ENCODE measurements at places on chromosomes 3 and 15.

DNA sequence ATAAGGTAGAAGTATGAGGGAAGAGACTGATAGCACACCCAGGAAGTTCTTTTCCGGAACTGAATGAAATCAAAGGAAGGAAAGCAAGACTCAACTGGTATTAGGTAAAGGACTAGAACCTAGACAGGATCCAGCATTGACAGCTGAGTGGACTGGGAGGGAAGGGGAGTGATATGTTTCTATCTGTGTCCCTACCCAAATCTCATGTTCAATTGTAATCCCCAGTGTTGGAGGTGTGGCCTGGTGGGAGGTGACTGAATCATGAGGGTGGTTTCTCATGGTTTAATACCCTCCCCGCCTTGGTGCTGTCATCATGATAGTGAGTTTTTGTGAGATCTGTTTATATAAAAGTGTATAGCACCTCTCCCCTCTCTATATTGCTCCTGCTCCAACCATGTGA is 415.9 kb upstream of the KCNMB2 start:
- DNase-seq, result no peak

DNA sequence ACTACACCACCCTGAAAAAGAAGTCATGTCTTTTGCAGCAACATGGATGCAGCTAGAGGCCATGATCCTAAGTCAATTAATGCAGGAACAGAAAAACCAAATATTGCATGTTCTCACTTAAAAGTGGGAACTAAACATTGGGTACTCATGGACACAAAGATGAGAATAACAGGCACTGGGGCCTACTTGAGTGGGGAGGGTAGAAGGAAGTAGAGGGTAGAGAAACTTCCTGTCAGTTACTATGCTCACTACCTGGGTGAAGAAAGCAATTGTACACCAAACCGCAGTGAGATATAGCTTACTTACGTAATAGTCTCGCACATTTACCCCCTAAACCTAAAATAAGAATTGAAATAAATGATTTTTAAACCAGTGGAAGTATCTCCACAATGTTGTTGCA is 480.5 kb upstream of the ARRDC4 start:
- no peak for DNase-seq

DNA sequence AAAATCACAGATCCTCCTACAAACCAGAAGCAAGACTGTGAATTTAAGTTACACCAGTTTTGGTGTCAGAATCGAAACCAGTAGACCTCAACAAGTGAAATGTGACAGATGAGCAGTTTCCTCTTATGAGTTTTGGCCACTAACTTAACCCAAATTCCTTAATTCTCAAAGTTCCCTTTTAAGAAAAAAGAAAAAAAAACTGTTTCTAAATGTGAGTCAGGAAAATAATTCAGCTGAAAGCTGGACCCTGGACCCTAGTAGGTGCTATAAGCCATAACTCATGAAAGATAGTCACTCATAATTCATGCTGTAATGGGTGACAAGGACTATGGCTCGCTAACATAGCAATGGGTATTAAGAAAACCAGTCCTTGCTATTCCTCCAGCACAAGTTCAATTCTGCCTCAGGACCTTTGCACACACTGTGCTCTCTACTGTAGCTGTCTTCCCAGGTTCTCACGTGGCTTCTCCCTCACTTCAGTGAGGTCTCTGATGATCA is 9.0 kb upstream of the THRB start:
- no peak for DNase-seq

GRCh38 chr3:150759947-150760346 is 3.0 kb downstream of the SIAH2 start:
- no peak for DNase-seq

DNA sequence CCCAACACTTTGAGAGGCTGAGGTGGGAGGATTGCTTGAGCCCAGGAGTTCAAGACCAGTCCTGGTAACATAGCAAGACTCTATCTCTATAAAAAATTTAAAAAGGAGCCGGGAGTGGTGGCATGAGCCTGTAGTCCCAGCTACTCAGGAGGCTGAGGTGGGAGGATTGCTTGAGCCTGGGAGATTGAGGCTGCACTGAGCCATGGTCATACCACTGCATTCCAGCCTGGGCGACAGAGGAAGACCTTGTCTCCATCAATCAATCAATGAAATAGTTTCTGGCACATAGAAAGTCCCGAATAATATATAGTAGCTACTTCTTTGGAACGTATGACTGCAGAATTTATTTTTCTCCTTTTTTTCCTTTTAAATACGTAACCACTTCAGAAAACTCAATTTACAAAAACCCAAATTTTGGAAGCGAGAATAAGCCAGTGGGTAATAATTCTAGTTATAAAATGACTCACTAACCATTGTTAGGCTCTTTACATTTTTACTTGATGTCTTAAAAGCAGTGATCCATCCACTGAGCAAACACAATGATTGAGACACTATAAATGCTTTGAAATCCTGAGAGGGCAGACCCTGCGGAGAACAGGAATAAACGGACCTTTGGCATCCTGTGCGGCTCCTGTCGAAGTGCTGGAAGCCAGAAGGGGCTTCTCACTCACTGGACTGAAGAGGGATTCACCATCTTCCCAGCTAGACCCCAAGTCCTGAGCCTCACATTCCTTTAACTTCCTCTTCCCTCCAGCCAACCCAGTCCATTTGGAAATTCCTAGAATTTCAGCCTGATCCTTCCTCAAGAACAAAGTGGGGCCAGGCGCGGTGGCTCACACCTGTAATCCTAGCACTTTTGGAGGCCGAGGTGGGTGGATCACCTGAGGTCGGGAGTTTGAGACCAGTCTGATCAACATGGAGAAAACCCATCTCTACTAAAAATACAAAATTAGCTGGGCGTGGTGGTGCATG is 68.4 kb upstream of the MFGE8 start:
- no peak for DNase-seq

DNA sequence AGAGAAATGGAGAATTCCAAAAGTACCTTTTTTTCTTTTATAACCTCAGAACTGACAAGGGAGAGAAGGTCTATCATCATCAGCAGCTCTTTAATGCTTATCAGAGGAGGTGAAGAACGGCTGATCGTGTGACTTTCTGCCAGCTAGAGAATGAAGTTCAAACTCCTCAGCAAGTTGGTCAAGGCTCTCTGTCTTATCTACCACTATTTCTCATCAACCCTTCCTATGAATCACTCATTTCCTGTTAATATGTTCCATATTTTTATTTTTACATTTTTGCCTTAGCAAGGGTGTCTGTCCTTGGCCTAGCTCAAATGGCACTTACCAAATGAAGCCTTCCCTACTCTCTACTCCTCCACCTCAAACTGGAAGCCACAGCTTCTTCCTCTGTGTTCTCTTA is 73.1 kb upstream of the TSPAN3 start:
- DNase-seq, result no peak

- DNase-seq, result no peak
These were observed 3.7 kb upstream of the TMED3 start for GRCh38 chr15:79307251-79307650.

DNA sequence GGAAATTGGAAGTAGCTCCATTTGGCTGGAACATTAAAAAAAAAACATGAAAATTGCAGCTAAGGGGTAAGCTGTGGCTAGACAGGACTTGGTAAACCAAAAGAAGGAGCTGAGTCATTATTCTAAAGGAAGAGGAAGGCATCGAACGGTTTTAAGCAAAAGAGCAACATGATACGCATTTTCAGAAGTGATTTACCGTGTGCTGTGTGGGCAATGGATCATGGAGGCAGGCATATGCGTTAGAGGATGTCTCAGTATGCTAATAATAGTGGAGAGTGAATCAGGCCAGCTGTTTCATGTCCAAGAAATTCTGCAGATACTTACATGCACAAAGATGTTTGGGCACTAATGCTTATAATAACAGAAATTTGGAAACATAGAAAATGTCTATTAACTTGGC is 409.1 kb upstream of the ATP11B start:
- no peak for DNase-seq

- DNase-seq, result no peak
These were observed 212.1 kb downstream of the GBE1 start for GRCh38 chr3:81549388-81549787.

DNA sequence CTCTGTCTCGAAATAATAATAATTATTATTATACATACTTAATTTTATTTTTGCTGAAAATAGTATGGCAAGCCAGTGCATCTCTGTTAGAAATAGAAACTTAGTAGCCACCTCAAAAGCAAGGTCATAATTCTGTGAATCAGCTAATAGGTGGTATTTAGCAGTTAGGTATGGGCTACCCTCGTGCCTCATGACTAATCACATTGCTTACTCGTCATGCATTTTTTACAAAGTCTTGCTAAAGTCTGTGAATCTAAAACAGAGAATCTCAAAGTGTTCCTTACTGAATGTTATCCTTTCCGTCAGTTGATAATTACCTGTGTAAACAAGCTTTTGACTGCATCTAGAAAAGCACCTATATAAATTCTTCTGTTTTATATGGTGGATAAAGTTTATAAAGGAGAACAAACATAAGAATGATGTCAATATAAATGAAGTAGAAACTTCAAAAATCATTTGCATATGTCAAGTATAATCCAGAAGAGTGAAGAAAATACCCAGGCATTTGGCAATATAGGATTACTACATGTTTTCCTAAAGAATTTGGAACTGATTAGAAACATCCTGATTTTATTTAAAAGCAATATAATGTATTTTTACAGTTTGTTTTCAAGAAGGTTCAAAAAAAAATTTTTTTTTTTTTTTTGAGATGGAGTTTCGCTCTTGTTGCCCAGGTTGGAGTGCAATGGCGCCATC is 6.2 kb downstream of the PPARG start:
- DNase-seq, result no peak

GRCh38 chr15:67110361-67110781 is 45.0 kb downstream of the SMAD3 start:
- no peak for DNase-seq

GRCh38 chr15:94387849-94388441 is 156.6 kb downstream of the MCTP2 start:
- no peak for DNase-seq

- no peak for DNase-seq
These were observed 463.1 kb downstream of the SHQ1 start for GRCh38 chr3:72385167-72385566.

GRCh38 chr3:13305623-13306022 is 114.5 kb downstream of the NUP210 start:
- no peak for DNase-seq

- DNase-seq, result no peak
These were observed 18.1 kb downstream of the CRABP1 start for GRCh38 chr15:78358102-78358870.

DNA sequence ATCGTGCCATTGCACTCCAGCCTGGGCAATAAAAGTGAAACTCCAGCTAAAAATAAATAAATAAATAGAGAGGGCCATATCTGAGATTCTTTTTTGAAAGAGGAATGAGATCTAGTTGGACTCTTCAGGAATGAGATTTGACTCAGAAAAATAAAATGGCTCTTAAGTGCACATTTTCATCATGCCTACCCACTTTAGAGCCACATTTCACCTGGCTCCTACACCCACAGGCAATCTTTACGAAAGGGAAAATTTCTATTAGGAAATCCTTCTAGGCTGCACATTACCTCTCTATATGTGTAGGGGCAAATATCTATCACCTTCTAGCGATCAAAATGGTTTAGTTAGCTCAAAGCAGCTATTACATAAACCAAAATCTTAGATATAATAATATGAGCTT is 16.9 kb upstream of the NLGN1 start:
- DNase-seq, result no peak

DNA sequence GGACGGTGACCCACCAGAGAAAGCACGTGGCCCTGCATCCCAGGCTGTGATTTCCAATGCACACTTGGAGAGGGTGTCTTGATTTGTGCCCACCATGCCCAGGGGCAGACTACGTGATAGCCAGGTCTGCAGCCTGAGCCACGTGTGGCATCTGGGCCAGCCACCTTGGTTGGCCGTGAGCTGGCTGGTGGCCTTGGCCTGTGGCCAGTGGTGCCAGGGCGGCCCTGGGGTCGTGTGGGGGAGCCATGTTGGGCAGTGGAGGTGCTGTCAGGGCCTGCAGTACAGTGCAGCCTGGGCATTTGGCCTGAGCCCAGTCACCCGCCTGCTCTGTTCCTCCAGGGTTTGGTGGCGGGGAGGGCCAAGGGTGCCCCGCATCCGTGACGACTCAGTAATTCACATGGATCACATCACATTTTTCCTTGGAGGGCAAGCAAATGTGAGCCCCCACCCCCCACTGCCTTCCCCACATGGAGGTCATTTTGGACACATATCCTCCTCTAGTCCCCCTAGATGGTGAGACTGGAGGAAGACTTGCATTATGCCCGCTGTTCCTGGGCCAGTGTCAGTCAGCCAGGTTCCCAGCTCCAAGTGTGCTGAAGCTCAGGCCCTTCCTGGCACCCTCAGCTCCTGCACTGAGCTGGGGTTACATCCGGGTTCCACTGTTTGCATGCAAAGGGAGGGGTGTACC is 201.4 kb downstream of the UBE3A start:
- no peak for DNase-seq

DNA sequence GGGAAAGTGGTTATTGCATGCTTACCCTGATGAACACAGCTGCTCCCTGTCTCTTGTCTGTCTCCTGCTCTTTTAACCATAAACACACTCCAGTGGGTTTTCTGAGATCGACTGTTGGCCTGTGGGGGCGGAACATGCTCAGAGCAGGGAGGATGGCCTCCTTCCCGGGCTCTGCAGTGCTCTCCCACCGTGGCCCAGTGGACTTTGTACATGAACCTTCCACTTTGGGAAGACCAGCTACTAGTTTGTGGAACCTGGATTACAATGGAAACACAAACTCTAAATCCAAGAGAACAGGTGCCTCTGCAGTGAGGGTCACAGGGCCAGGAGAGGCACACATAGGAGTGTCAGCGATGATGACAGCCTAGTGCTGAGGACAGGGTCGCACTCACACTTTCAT is 56.5 kb downstream of the KLF13 start:
- no peak for DNase-seq

- no peak for DNase-seq
These were observed 51.0 kb downstream of the CACNA1D start for GRCh38 chr3:53545310-53545995.

- DNase-seq, result peak; percentile 65
These were observed 51.2 kb upstream of the ULK4 start for GRCh38 chr3:42012935-42013690.

DNA sequence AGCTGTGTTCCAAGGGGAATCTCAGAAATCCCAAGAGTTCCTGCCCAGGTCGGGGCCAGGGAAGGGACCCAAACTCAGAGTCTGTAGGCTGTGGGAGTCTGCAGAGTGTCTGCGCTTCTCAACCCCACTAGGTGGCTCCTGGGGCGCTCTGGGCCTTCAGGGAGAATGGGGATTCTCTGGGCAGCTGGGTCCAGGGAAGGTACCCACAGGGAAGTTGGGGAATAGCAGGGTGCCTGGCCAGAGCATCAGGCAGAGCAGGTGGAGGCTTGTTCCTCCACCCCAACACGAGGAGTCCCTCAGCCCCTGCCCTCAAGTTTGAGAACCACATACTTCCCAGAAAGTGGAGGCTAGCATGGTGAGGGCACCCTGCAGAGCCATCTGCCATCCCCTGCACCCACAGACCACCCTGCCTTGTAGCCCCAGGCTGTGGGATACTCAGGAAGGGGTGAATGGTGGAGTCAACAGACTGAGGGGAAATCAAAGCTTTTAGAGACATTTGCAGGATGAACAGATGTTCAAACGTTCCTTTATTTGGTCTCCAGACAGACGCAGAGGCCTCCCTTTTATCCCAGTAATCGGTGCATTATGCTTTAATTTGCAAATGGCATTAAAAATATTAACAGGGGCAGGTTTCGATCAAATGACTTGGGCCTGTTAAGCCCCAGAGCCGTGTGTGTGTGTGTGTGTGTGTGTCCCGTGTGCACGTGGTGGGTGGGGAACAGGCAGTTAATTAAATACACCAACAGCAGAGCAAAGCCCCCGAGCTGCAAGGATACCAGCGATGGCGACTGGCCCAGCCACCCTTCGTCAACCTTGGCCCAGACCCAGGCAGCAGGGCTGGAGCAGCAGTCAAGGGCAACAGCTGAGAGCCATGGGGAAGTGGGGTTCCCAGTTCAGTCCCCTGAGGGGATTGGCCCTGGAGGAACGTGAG is 57.7 kb downstream of the DNAJB8 start:
- DNase-seq, result no peak
